ENCODE measurements at places on chromosomes 3 and 15. TPM values are rescaled to one million over a fixed set of nuclear protein-coding genes. Genes with fewer than 3 reads are reported as not detected.

Gene ZBTB47
- 19.1 TPM for total RNA-seq

Gene SRGAP3
- 0.76 TPM for total RNA-seq

Gene SLC22A14
- total RNA-seq: 0.18 TPM

Gene NR2F2
- 68.8 TPM for total RNA-seq

Gene CTXN2
- not detected for total RNA-seq

Gene GPR87
- 0.53 TPM for total RNA-seq

Gene ADAMTSL3
- total RNA-seq: 1.2 TPM
